NCI-H1092 (cell line): ENCODE measurements at places on chromosomes 7 and 10.

GRCh38 chr10:89335226-89335625 lies 7.4 kb downstream of the IFIT3 start:
- no peak for DNase-seq

- no peak for DNase-seq
Observed at GRCh38 chr7:117828825-117829224, 44.4 kb downstream of the CTTNBP2 start.

DNA sequence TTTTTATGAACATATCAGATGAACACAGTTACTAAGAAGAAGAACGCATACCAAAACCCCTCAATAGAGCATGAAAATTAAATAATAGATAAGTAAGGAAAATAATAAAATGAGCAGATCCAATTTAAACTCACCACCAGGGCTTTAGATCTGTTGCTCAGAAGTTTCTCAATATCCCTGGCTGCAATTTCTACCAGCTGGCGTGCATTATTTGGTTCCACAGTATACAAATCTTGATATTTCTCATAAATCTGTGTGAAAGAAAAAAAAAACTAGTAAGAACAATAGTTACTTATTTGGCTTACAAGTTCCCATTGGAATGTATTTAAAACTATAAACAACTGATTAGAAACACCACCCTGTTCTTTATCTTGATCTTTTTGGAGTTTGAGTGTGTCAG lies 108.6 kb downstream of the CACNA2D1 start:
- DNase-seq: no peak

GRCh38 chr10:86234107-86234506 lies 132.5 kb downstream of the GRID1 start:
- DNase-seq: no peak

- DNase-seq: no peak
Observed at GRCh38 chr10:104072786-104073185, 12.9 kb downstream of the COL17A1 start.

GRCh38 chr10:27611744-27612550 lies 107.8 kb downstream of the RAB18 start:
- no peak for DNase-seq

- no peak for DNase-seq
Observed at GRCh38 chr10:114393482-114393881, 10.8 kb downstream of the AFAP1L2 start.

DNA sequence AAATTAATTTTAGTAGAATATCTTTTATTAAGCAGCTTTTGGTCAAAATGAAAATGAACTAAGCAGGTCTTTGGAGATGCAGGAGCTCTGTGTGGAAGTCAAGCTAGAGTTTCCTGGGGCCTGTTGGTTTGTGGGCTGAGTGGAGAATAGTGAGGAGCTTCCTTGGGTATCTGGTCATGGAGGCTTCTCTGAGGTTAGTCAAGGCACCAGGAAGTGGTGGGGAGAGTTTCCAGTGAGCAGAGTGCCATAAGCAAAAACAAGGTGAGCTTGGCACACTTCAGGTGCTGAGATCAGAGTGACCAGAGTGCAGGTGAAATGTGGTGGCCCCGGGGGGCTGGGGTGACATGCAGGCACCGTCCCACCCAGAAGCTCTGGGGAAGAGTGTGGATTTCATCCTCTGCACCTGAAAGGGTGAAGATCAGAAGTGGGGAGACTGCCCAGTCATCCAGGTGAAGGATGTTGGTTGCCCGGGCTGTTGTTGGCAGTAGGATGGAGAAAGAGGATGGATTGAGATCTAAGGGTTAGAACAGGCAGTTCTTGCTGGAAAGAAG lies 77.4 kb downstream of the WDR37 start:
- DNase-seq: no peak

DNA sequence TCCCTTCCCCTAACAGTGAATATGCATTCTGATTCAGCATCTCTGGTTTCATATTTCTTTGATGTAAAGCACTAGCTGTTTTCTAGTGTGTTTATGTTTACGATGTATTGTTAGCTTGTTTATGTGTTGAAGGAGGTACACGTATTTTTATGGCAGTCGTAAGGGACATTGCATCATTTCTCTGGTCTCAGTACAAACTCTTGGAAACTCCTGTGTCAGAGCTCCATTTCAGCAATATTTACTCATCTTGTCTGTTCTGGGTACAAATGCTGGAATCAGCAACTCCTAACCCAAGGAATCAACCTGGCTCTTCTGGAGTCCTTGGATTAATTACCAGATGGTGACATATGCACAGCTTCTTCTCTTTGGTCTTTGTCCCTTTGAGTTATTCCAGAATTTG lies 270.0 kb upstream of the PLXDC2 start:
- DNase-seq: no peak

GRCh38 chr7:136441835-136442234 lies 426.6 kb upstream of the CHRM2 start:
- no peak for DNase-seq

DNA sequence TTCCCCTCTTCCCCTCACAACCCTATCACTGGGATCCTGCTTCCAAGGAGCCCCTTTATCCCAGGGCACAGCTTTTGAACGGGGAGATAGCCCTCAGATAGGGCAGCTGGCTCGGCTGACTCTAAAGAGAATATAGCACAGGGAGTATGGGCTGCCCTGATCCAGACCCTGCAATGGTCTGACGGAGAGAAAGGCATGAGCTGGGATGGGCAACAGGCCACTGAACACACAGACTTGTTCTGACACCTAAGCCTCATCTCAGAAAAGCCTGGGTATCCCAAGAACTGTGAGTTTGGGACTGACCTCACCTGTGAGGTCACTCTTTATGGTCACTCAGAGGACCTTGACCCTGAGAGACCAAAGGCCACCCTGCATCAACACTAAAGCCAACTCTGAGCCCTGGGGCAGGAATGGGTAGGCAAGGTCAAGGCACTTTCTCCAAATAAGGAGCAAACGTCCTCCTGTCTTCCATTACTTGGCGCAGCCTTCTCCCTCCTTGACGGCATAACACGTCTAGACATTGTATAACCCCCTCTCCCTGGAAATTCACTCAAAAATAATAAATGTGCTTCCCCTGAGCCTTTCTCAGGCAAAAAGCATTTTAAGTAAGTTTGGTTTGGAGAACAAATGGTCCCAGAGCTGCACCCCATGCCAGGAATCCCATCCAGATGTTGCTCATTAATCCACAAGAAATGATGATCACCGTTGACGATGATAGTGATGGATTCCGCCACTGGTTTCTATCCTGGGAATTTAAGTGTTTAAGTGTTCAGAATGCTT lies 8.2 kb upstream of the LRRC18 start:
- no peak for DNase-seq

DNA sequence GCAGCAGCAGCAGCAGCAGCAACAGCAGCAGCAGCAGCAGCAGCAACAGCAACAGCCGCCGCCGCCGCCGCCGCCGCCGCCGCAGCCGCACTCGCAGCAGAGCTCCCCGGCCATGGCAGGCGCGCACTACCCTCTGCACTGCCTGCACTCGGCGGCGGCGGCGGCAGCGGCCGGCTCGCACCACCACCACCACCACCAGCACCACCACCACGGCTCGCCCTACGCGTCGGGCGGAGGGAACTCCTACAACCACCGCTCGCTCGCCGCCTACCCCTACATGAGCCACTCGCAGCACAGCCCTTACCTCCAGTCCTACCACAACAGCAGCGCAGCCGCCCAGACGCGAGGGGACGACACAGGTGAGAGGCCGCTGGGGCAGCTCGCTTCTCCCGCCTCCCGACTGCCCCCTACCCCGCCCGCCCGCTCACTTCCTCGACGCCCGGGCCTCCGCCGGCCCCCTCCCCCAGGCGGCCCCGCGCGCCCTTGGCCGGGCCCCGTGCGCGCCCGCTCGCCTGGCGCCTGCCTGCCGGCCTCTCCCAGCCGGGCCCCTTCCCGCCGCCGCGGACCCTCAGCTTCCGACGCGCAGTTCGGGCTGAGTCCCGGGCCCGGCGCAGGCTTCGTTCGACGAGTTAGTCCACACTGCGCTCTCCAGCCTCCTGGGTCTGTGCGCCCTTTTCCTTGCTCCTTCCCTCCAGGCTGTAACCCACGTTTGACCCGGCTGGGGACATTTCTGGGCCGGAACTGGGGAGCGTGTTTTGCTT lies 882 bp downstream of the DLX6 start:
- peak; percentile 65 for DNase-seq

DNA sequence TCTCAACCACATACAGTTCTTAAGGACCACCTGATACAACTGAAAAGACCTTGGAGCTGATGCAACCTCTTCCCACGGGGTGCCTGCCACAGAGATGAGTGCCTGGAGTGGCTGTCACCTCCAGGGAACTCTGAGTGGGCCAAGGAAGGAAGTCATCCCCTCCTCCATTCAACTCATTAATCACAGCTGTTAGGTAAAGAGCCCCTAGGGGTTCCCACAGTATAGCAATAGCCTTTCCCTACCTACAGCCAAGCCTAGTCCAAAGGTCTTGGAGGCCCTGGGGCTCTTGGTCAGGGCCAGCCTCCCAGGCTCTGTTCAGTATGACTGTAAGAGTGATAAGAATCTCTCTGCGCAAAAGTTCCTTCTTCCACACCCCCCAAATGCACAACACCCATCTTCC lies 70.4 kb upstream of the NFE2L3 start:
- no peak for DNase-seq

DNA sequence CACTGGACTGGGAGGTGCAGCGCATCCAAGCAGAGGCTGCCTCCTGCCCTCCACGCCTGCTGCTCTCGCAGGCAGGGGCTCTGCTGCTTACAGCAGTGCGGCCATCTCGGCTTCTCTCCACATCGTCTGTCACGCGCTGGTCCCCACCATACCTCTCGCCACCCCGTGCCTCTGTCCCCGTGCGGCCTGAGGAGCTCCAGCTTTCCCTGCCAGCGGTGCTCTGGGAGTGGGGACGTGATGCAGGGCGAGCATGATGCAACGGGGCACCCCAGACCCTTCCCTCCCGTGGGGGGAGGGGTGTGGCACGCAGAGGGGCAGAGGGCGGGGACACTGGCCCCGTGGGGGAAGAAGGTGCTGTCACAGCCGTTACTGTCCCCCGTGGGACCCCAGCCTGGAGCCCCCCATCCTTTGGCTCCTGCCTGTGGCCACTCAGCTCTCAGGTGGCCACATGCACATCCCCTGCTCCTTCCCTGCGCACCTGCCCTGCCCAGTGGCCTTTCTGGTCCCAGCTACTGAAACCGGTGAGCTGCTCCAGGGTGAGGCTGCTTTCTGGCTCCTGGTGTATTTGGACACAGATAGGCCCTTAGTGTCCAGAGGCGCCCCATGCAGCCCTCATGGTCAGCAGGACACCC lies 9.0 kb downstream of the GET4 start:
- DNase-seq: no peak

GRCh38 chr7:111954474-111955381 lies 251.5 kb downstream of the DOCK4 start:
- DNase-seq: no peak

DNA sequence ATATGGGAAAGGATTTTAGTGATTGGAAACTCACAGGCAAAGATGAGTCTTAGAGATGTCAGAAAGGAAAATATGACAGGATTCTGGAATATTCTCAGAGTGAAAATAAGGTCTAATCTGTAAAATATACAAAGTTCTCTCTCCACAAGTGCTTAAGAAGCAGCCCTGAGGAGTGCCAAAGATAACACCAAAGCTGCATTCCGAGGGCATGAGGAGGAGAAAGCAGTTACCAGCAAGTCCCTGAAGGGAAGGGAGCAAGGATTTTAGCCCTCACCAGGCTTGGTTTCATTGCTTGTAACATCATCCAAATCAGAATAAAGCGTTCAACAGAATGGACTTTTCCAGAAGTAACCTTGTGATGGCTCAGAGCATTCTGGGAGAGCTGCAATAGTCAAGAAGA lies 31.4 kb upstream of the DLX6 start:
- no peak for DNase-seq

DNA sequence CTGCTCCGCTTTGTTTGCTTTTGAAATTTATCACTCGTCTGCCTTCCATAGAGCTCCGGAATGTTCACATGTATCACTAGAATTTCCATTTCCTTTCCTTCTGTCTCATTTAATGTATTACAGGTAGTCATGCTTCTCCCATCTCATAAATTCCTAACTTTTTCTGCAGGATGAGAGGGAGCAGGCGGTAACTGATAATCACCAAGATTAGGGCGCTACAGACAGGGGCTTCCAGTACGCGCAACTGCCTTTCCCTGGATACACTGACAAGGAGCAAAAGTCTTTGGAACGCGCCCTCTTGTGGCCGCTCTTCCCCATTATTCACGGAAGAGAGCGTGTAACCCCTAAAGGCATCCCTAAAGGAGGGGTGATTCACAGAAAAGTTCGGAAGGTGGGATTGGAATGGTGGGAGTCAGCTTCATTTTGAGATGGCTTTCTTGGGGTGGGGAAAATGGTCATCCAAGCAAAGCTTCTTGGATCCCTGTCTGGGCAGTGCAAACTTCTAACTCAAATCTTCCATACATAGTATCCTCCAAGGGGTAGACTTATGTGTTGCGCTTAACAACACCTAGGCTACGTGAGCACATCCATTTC lies 6.5 kb downstream of the INHBA start:
- DNase-seq: peak; percentile 8

GRCh38 chr10:45080331-45080730 lies 79.6 kb downstream of the ZNF22 start:
- no peak for DNase-seq

DNA sequence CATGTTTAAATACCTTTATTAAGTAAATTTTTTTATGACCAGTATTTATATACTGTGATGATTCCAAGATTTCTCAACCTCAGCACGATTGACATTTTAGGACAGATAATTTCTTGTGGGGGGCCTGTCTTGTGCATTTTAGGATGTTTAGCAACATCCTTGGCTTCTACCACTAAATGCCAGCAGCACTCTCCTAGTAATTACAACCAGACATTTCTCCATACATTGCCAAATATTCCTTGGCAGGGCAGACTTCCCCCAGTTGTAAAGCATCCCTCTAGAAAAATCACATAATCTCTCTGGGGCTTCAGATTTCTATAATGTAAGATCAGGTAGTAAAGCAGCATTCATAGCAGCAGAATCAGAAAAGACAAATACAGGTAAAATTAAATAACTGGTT lies 7.8 kb upstream of the LIPM start:
- no peak for DNase-seq

GRCh38 chr10:84842593-84842992 lies 514.2 kb downstream of the CCSER2 start:
- no peak for DNase-seq

DNA sequence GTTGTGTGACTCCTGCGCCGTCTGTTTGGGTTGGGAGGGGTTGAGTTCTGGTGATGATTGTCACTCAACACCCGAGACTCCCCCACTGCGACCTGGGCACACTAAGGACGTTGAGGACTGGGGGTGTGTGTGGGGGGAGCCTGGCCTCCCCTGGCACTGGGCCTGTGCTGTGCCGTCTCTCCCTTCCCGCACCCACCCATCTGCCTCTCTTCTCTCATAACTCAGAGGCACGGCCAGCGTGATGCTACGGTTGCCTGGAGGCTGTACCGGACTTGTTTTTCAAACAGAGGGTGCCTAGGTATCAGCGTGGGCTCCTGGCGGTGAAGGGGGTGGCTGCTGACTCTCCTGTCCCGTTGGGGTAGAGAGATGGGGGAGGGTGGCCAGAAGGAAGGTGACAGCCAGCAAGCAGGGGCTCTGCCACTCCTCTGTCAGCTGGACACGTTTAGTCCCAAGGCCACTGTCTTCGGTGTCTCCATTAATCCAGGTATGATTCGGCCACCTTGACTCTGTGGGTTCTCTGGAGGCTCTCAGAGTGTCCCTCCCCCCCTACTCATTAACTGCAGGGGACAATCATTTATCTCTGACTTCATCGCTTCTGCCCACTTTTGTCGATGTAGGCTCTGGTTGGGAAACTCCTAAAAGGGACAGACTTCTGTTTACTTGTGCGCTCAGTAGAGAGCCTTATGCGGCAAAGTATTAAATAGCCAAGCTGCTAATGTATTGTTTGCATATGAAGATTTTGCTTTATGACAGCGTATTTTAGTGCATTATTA lies 56.5 kb upstream of the PFKFB3 start:
- DNase-seq: no peak
